ENCODE measurements at places on chromosomes 13 and 19.

DNA sequence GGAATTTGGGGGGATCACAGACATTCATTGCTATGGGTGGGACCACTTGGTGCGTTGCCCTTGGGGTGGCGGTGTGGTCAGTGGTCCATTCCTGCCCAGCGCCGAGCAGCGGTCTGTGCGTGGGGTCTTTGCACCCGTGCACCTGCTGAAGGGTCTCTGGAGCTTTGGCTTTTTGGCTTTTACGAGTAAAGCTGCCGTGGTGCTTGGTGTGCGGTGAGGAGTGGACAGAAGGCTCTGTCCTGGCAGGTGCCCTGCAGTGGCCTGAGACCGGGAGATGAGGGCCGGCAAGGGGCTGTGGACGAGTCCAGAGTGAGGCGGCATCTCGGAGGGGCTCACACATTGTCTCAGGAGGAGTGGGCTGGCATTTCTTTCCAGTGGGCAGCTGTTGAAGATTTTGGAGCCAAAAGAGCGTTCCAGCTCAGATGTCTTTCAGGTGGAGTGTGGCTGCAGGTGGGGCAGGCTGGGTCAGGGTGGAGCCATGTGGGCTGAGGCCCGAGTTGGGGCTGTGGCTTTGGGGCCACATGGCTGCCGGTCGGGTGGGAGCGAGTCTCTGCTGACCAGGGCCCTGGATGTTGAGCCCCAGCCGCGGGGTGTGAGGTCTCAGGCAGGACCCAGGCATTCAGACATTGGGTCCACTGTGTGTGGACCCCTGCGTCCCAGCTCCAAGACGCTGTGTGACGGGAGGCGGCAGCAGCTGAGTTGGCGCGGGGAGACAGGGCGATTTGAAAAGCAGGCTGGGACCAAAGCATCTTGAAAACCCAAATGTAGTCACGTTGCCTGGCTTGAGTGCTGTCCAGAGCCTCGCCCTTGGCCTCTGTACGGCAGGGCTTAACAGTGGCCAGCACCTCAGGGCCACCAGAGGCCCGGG, 11.7 kb downstream of the GNA11 start:
- no peak for DNase-seq

GRCh38 chr19:8363803-8364771, at the start of gene ANGPTL4:
ANGPTL4 (plus strand) TSS chr19:8364155; CDS start chr19:8364322, 167 bp downstream.
- no peak for DNase-seq

GRCh38 chr19:3710265-3710812, 2.2 kb downstream of the TJP3 start:
- no peak for DNase-seq

GRCh38 chr13:32446773-32447465, 19.0 kb upstream of the N4BP2L1 start:
- DNase-seq = no peak

- no peak for DNase-seq
These were observed 15.3 kb upstream of the GPR183 start for GRCh38 chr13:99322297-99323103.

DNA sequence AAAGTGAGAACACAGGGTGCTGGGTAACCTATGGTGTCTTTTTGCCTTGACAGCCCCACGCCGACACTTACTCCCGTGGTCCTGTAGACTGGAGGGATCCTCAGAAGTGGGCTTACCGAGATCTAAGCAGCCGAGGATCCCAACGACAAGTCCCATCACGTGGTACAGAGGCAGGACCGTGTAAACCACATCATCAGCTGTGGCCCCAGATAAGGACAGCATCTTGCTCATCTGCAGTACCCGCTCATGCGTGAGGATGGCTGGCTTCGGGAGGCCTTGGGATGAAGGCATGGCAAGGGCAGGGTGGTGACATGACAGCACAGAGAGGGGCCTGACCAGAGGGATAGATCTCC, 2.1 kb downstream of the SLC27A5 start:
- no peak for DNase-seq

GRCh38 chr19:53981376-53981951, 10.0 kb upstream of the CACNG6 start:
- DNase-seq = no peak

- DNase-seq = no peak
These were observed 524 bp downstream of the RUBCNL start for GRCh38 chr13:46386392-46387063.

- no peak for DNase-seq
These were observed 29.6 kb upstream of the CALM3 start for GRCh38 chr19:46571495-46571894.

GRCh38 chr13:108903613-108904012, 274.2 kb downstream of the MYO16 start:
- DNase-seq = no peak

DNA sequence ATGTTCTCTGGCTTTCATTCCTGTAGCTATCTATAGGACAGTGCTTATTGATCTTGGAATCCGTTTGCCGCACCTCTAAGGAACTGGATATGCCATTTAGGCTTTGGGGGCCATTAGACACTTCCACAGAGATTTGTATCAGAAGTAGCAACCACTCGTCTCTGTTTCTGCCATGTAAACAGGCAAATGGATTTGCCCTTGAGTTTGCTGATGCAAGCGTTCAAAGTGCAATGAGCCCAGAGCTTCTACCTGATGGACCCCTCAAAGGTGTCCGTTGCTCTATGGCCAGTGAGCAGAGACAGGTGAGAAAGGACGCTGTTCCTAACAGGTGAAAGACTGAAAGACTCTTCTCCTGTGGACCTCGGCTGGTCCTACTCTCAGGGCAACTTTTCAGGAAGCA, 302.9 kb downstream of the ZNF536 start:
- DNase-seq = no peak

DNA sequence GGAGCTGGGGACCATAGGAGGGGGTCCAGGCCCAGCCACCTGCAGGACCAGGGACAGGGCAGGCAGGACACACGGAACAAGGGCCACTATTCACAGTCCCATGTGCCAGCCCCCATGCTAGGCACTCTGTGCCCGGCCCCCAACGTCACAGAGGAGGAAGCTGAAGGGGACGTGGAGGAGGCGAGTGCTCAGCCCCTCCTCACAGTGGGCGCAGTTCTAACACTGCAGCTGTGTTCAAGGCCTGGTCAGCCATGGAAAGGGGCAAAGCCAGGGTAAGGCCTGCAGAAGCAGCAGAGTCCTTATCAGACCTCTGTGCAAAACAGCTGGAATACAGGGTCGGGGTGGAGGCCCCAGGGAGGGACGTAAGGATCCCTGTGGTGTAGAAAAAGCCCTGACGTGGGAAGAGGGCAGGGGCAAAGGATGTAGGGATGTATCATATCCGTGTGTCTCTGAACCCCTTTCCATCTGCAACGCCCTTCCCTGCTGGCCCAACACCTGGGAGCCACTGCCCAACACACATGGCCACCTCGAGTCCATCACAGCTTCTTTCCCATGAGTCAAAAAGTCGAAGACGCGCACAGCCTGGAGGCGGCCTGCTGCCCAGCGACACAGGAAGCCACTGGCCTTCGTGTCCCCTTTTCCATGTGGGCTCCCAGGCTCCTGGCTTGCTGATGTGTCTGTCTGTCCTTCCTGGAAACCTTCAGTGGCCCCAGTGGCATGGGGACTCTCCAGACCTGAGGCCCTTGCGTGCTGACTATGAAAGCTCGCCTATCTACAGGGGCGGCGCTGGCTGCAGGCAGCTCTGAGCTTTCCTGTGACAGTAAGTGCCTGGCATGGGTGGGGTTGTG, 28.0 kb downstream of the SH3GL1 start:
- DNase-seq = no peak

GRCh38 chr13:113098162-113098732, 7.3 kb upstream of the F7 start:
- DNase-seq = no peak

GRCh38 chr13:96898212-96898611, 96.1 kb downstream of the OXGR1 start:
- DNase-seq = no peak

DNA sequence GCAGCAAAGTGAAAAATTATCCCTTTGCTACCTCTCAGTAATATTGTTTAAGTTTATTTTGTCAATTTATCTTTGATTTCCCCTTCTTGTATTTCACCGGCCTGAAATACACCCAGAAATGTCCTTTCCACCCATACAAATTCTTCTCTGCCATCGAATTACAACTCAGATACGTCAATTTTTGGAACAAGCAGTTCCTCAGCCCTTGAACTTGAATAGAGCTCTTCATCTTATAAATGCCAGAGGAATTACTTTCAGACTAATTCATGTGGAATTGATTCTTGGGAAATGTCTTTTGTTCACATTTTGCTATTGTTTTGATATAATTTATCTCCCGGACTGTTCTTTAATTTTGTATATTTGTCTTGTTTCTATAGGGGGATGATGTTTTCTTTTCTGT, 1359.3 kb upstream of the MIR17HG start:
- DNase-seq = no peak

DNA sequence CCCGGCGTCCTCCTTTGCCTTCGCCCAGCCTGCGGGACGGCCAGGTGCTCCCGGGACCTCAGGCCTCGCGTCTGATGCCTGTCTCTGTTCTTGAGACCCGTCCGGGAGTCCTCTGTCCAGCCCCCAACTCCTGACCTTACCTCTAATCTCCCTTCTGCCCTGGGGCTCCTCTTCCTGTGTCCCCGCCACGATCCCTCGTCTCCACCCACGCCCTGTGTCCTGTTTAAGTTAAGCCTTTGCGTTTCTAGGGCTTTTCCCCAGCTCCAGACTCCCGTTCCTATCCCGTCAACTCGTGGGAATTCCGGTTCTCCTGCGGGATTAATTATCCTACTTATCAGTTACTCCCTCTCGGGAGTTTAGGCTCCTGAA, 686 bp downstream of the LENG8 start:
- no peak for DNase-seq

DNA sequence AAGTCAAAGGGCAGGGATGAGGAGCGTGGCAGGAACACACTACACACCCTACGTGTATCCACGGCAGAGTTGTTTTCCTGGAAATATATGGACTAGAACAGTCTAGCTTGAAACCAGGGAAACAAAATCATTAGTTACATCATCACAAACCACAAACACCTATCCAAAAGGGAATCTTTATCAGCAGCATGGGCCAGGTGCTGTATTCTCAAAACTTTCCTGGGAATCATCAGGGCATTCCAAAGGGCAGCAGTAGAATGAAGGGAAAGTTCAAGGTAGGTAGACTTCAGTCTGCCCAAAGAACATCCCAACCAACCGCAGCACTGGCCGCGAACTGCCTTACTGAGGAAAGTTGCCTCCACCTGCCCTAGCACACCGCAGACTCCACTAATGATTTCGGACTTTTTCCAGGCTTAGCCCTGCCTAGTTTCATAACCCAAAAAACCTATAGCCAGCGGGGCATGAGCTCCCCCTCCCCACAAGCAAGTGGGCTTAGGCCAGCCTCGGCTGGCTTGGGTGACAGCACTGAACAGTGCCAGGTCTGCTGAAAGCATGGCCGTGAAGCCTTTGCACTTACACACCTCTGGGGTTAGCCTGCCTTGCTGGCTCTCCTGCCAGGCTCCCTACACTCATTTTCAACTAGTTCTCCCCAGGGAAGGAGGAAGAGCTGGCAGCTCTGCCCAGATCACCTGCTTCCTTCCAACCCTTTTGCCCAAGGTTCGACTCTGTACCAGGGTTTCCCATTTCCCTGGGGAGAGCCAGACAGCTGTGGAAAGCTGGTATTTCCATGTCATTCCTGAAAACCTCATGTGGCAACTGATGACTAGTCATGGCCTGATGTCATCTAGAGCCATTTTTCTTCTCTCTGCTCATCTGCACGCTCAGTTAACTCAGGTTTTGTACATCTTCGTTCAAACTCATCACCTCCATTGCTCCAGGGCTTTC, 77.3 kb upstream of the UBAC2 start:
- DNase-seq = no peak

DNA sequence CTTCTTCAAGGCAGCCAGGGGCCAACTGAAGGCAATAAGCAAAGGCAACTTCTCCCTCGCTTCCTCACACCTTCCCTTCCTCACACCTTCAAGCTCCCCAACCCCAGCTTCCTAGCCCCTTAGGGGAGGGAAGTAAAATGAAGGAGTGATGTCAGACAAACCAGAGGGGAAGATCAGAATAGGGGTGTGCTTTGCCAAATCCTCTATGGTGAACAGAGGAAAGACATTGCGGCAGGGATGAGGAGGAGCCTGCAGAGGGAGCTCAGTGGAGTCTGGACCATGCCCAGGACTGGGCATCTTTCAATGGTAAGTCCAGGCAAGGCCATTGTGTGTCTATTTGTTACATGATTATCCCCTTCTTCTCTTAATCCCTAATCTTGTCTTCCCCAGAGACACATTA, 164.0 kb downstream of the TSHZ3 start:
- DNase-seq = no peak

DNA sequence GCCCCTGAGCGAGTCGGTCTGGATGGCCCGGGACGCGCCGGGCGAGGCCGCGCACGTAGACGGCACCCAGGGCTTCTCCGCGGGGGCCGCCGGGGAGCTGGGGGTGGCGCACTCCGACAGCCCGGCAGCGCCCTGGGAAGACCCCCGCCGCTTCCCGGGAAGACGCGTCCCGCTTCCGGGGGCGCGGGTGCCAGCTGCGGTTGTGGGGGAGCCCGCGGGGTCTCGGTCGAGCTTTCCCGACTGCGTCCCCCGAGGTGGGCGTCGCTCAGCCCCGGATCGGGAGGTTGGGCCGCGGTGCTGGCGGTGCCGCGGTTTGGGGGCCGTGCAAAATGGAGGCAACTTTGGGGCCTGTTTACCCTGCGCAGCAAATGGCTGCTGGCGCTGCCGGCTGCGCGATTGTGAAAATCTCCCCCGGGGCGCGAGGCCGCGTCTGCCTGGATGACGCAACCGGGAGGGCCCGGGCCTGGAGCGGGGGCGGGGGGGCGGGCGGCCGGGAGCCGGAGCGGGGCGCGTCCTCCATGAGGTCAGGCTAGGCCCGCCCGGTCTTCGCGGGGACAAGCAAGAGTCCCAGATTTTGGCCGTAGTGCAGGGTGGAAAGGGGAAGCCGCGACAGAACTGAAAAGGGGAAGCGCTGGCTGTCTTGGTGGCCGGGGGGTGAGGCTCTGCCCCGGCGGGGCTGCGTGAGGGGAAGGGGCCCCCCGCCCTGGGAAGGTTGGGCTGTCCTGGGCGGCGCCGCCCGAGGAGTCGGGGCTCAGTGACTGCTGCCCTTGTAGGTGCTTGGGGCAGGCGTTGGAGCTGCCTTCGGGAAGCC, 11.3 kb downstream of the PEAK3 start:
- peak; percentile 58 for DNase-seq

DNA sequence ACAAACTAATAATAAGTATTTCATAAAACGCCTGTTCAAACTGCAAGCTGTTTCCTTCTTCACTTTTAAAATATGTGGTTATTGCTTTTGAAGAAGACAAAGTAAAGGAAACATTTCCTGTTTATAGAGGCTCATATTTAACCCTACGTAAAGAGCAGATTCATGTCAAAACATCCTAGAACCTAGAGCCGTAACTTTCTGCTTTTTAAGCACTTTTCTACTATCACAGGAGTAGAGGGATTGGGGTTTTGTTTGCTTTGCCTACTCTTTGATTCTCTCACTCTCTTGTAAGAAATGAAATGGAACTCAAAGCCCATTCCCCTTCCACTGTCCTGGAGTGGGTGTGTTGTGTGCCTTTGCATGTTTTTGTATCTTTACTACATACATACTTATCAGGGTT, 54.0 kb upstream of the GPR183 start:
- DNase-seq = no peak

DNA sequence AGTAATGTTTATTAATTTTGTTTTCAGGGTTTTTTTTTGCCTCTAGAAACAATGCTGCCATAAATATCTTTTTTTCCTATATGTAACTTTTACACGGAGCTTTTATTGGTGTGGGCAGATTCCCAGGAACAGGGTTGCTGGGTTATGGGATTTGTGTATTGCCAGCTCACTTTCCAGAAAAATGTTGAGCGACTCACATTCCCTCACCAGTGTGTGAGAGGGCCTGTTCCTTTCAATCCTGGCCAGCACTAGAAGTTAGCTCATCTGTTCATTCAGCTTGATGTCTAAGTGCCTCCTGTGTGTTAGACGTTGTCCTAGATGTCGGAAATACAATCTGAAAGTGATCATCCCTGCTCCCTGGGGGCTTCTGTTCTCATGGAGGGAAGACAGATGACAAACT, 2.6 kb downstream of the ZNF71 start:
- DNase-seq = no peak

GRCh38 chr13:113053801-113054604, 51.6 kb upstream of the F7 start:
- no peak for DNase-seq
